Stimulated activated CD8-positive, alpha-beta memory T cell treated with anti-CD3 and anti-CD28 coated beads, Interleukin-4, amount 100 ng/mL, for 24 hours (primary cell): ENCODE measurements at places on chromosomes 16 and 17.

- no peak for DNase-seq
Measured at GRCh38 chr17:83153681-83154310, 74.4 kb downstream of the METRNL start.

DNA sequence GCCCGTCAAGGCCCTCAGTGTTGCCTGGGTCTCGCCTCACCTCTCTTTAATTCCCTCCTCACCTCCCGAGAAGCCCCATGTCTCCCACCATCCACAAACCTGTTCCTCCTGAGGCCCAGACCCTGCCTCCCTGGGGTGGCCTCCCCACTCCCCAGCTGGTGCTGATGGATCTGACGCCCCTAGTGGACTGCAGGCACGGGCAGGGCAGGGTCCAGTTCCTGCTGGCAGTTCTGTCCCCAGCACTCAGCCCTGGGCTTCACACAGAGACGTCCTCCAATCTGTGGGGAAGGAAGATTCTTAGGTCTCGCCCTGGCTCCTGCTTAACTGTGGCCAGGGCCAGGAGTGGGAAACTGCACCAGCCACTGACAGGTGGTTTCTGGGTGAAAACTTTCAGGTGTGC lies 108.8 kb downstream of the AMFR start:
- DNase-seq: no peak

- DNase-seq: no peak
Measured at GRCh38 chr16:84999857-85000480, 11.4 kb downstream of the ZDHHC7 start.

- no peak for DNase-seq
Measured at GRCh38 chr16:51154271-51155171, 3.5 kb upstream of the SALL1 start.

- no peak for DNase-seq
Measured at GRCh38 chr16:22088642-22089041, 3.7 kb upstream of the VWA3A start.

DNA sequence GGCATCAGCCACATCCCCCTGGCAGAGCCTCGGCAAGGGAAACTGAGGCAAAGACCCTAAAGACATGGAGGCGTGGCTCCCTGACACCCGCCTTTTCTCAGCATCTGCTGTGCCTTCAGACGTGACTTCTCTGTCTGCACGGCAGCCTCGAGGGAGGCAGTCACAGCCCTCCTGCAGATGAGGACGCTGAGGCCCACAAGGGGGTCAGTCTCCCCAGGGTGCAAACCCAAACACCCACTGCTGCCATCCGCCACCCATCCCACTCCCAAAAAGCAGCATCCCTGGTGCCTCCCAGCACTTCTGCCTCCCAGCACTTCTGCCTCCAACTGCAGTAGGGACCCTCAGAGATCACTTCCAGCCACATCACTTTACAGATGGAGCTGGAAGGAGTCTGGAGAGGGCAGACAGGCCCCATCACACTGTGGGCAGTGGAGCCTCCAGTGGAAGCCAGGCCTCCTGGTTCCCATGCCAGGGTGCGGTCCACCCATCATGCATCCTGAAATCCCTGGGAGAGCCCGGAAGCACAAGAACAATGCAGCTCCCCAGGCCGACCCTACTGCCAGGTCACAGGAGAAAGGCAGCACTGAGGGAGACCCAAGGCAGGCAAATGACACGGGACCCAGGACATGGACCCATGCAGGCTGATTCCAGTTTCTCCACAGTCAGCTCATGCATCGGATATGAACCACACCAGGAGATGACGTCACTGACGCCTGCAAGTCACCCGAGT lies 23.8 kb downstream of the KDM8 start:
- no peak for DNase-seq
